ENCODE measurements at places on chromosomes 11 and 22. TPM values are rescaled to one million over a fixed set of nuclear protein-coding genes. Genes with fewer than 3 reads are reported as not detected.
A peak's percentile ranks its signal among the peaks of the same experiment; 100 is the strongest.

Gene OR52E6
- total RNA-seq = not detected

Gene CHRDL2
- total RNA-seq = not detected

GRCh38 chr11:107857550-107858216 lies 904 bp downstream of the SLC35F2 start:
- DNase-seq = peak; percentile 30

- no peak for DNase-seq
Measured at GRCh38 chr22:17841836-17842235, 67.6 kb upstream of the BID start.

Gene C22orf42
- not detected for total RNA-seq

DNA sequence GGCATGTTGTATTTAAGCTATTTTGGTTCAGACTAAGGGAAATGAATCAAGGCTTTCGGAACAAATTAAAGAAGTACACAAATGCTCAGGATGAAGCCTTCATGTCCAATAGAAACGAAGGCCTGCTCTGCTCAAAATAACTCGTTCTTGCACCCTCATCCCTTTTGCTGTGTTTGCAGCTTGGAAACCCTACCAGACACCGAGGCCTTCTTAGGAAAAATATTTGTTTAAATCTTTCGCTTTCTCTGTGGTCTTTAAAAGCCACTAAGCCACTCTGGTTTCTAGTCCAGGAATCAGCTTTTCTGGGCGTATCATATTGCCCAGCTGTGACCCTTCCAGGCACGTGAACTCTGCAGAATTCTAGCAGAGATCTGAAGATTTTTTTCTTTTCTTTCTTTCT lies 60.9 kb upstream of the HSPA8 start:
- no peak for DNase-seq

DNA sequence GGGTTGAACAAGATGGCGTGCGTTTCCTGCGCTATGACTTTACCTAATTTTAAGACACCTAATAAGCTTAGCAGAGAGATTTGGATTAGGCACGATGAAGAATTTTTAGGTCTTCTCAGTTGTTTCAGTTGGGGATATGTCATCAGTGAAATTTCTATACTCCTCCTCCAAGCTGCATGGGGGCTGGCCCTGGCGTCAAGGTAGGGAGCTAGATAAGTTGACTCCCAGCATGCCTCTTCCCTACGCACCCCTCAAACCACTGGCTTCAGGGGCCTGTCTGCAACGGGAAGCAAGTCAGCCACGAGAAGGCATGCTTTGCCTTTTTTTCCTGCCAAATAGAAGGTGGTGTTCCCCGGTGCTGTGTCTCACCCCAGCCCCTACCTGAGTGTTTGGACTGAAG lies 13.3 kb downstream of the DGAT2 start:
- DNase-seq = no peak
